NCI-H1105 treated with DMSO at 0.1 percent for 48 hours (cell line): ENCODE measurements at places on chromosomes 3 and 15.

GRCh38 chr3:43166406-43166805, 60.5 kb upstream of the POMGNT2 start:
- DNase-seq: no peak

DNA sequence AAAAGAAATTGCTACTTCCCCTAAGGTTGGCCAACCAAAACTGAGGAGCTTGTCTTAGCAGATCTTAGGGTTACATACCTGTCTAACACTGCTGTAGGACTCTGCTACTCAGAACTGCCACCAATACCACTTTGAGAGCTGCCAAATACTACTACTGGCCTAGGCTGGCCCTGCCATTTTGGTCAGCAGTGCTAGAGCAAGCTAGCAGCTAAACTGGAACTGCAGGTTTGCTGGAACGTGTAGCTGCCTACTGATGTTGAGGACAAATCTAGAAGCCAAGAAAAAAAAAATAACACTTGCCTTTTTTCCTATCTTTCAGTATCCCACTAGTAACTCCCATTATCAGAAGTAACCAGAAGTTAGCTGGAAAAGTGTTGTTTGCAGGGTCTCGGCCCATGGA, 387.4 kb downstream of the RBMS3 start:
- DNase-seq: no peak

GRCh38 chr3:185070491-185071286, 82.2 kb downstream of the C3orf70 start:
- DNase-seq: no peak

DNA sequence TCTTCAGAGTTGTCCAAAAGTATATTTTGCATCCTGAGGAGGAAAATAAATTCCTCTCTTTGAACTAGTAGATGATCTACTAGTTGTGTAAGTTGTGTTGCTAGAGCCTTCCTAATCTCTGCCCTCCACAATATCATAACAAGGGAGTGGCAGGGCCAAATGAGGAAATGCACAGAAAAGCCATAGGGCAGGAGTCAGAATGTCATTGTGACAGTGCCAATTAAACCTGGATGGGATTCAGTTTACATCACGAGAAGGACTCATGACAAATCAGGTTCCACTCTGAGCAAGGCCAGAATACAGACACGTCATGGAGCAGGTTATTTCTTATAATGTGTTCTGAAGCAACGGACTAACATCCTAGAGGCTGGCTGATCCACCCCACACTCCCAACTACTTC, 483.2 kb downstream of the CNTN6 start:
- DNase-seq: no peak

GRCh38 chr3:129268396-129268795, 10.3 kb upstream of the HMCES start:
- DNase-seq: no peak
